ENCODE measurements at places on chromosomes 11 and 22. TPM values are rescaled to one million over a fixed set of nuclear protein-coding genes. Genes with fewer than 3 reads are reported as not detected.
A peak's percentile ranks its signal among the peaks of the same experiment; 100 is the strongest.

GRCh38 chr11:119594639-119595249, 134.3 kb downstream of the NECTIN1 start:
- no peak for DNase-seq
- H3K4me3 ChIP-seq, result no peak overlapping the region
- H3K36me3 ChIP-seq, result no peaks in the 10 kb centered on the region
- peaks cover 14% of the 10 kb centered on the region for H3K27me3 ChIP-seq

BATF2 gene
- not detected for polyA plus RNA-seq

GRCh38 chr11:78647986-78648875, 73.6 kb upstream of the NARS2 start:
- no peak for DNase-seq
- H3K27ac ChIP-seq, result no peak overlapping the region
- no peaks in the 10 kb centered on the region for H3K27me3 ChIP-seq
- no peaks in the 10 kb centered on the region for H3K36me3 ChIP-seq
- no peak overlapping the region for H3K4me3 ChIP-seq

GRCh38 chr11:94895971-94896370, 77.4 kb downstream of the CWC15 start:
- H3K4me1 ChIP-seq, result no peaks in the 10 kb centered on the region
- H3K36me3 ChIP-seq, result no peaks in the 10 kb centered on the region
- H3K27ac ChIP-seq, result no peak overlapping the region
- H3K4me3 ChIP-seq, result no peak overlapping the region
- peaks cover 8% of the 10 kb centered on the region for H3K27me3 ChIP-seq

OR52A1 gene
- not detected for polyA plus RNA-seq

MYRF gene
- 29.3 TPM for polyA plus RNA-seq

DNA sequence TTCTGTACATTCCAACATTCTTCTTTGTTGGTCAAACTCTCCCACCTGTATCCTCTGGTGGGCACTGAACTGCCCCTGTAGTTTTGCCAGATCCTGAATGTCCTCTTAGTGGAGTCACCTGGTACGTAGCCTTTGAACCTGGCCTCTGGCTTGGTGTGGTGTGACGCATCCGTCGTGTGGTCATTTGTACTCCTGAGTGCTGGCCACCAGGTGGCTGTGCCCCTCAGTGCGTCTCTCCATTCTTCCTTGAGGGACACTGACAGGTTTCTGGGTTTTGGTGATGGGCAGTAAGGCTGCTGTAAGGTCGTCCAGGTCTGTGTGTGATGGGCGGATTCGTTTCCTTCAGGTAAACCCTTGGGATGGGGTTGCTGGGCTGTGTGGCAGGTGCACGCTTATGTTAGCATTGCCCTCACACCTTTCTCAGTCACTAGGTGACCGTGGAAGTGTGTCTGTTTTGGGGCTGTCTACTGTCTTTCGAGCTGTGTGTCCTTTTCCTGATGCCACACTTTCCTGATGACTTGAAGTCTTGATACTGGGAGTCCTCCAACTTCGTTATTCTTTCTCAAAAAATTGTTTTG, 13.6 kb upstream of the RANBP1 start:
- DNase-seq, result no peak
- peaks cover 42% of the 10 kb centered on the region for H3K36me3 ChIP-seq
- H3K27me3 ChIP-seq, result no peaks in the 10 kb centered on the region

DNA sequence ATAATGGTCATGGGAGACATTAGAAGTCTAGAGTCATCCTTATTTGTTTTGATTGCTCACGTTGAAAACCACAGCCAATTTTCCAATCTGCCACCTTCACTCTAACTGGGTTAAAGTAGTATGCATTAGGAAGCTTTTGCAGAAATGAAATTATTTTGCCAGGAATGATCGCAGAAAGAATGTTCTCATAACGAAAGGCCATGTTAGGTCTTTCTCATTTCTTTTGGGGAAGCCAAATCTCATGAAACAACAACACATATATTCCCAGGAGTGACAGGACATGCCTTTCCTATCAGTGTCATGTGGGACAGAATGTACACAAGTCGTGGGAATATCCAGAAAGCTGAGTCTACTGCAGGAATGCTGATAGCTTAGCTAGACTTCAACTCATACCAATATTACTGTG, 386.3 kb downstream of the AASDHPPT start:
- no peaks in the 10 kb centered on the region for H3K27me3 ChIP-seq
- H3K27ac ChIP-seq, result no peak overlapping the region
- H3K36me3 ChIP-seq, result no peaks in the 10 kb centered on the region
- peaks cover 21% of the 10 kb centered on the region for H3K4me1 ChIP-seq
- no peak for DNase-seq

DNA sequence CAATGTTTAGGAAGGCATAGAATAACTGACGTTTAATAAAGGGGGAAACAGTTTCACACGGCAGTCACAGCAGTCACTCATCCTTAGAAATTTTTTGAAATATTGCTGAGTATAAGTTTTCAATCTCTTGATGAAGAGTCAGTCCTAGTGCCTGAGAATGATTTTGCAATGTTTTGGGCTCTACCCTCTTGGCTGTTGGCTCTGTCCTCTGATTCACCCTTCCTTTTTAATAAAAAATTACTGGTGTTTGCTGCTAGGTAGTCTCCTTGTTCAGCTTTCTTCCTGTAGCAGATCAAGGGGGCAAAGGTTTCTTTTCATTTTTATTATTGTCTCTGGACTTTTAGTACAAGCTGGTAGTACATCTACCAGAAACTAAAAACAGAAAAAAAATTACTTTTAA, 194.3 kb upstream of the ANO3 start:
- no peaks in the 10 kb centered on the region for H3K36me3 ChIP-seq
- no peak overlapping the region for H3K4me3 ChIP-seq
- peak; percentile 11 for DNase-seq
- H3K27ac ChIP-seq, result no peak overlapping the region
- H3K27me3 ChIP-seq, result peaks cover 12% of the 10 kb centered on the region

- H3K36me3 ChIP-seq, result no peaks in the 10 kb centered on the region
- H3K27me3 ChIP-seq, result no peaks in the 10 kb centered on the region
- no peak overlapping the region for H3K4me3 ChIP-seq
- DNase-seq, result no peak
- no peak overlapping the region for H3K27ac ChIP-seq
Observed at GRCh38 chr11:17933708-17934107, 79.1 kb downstream of the SERGEF start.

- no peaks in the 10 kb centered on the region for H3K36me3 ChIP-seq
- peaks cover 31% of the 10 kb centered on the region for H3K27me3 ChIP-seq
- H3K4me3 ChIP-seq, result peak overlapping the region; percentile 68
- peak overlapping the region; percentile 33 for H3K27ac ChIP-seq
Observed at GRCh38 chr11:10305262-10305963, 540 bp downstream of the ADM start.

ARHGAP32 gene
- polyA plus RNA-seq, result 8.9 TPM

- H3K36me3 ChIP-seq, result no peaks in the 10 kb centered on the region
- H3K27ac ChIP-seq, result no peak overlapping the region
- H3K27me3 ChIP-seq, result no peaks in the 10 kb centered on the region
- no peak overlapping the region for H3K4me3 ChIP-seq
- no peaks in the 10 kb centered on the region for H3K4me1 ChIP-seq
Observed at GRCh38 chr11:105152560-105152959, 13.0 kb upstream of the CARD18 start.

VPREB1 gene
- not detected for polyA plus RNA-seq

DNA sequence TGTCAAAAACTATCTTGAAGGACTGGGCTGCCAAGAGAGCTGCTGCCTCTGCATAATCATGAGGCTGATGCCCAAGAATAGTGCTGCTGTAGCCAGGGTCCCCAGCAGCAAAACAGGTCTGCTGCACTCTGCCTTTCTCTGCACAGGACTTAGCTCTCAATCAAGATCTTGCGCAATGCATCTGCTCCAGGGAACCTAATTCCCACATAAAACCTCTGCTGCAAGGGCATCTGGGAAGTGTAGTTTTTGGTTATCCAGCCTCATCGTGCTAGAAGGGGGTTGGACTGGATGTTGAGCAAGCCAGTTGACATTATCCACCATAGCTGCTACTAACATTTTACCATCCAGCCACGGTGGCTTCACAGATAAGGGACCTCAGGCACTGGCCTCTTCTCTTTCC, 192.7 kb downstream of the C11orf91 start:
- H3K36me3 ChIP-seq, result no peaks in the 10 kb centered on the region
- no peaks in the 10 kb centered on the region for H3K4me1 ChIP-seq
- H3K4me3 ChIP-seq, result no peak overlapping the region
- H3K27ac ChIP-seq, result no peak overlapping the region
- no peaks in the 10 kb centered on the region for H3K27me3 ChIP-seq

DNA sequence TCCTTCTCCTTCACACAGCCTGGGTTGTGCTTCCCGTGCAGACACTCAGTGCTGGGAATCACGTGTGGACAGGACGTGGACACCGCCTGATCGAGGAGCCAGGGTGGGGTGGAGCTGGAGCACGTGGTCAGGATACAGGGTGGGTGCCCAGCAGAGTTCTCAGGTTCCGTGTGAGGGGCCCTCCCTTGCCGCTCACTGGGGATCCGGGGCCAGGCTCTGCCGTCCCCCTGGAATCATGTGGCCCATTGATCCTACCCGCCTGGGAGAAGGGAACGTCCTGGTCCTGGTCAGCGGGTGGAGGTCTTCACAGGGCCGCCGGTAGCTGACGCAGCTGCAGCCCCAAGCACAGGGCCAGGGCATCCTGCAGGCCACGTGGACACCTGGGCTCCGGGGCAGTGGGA, 397.7 kb downstream of the TBC1D22A start:
- H3K4me3 ChIP-seq, result no peak overlapping the region
- H3K36me3 ChIP-seq, result no peaks in the 10 kb centered on the region
- DNase-seq, result no peak
- no peaks in the 10 kb centered on the region for H3K4me1 ChIP-seq
- no peak overlapping the region for H3K27ac ChIP-seq
- no peaks in the 10 kb centered on the region for H3K27me3 ChIP-seq

DNA sequence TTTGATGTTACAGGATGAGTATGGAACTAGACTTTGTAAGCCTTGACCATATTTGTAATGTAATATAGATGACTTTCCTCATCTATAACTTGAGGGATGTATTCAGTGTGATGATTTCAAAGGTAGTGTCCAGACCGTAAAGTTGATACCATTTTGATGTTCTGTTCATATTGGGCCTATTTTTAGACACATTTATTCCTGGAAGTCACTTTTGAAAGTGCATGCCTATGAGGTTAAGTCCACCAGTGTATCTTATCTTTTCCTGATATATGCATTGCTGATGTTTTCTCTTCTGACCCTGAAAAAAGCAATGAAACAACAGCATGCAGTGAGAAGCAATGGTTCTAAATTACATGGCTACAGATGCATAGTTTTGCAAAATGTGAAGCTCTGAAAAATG, 244.7 kb upstream of the PDGFD start:
- peak; percentile 7 for DNase-seq

GUCY1A2 gene
- 0.65 TPM for polyA plus RNA-seq

DNA sequence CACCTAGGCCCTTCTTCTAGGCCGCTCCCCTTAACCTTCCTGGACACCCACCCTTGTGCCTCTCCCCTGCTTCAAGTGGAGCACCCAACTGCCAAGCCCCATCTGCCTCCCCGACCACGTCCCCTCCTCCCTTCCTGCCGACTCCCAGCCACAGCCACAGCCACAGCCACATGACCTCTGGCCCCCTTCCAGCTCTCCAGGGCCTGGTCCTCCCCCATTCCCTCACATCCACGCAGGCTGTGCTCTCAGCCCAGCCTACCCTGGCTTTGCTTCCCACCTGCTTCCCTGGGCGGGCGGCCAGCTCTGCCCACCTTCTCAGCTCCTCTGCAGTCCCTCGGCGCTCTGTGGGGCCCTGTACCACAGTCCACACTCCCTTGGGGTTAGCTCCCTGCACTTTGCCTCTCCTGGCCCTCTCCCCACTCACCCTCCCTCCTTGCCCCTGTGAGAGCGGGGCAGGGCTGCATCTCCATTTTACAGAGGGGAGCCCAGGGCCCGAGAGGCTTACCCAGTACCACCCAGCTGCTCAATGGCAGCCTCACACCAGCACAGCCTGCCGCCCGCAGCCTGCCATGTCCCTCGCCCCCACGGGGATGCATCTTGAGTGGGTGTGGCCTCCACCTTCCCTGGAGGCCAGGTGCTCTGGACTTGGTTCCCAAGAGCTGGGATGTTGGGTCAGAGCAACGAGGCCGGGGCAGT, 20.3 kb downstream of the PARVG start:
- peaks cover 5% of the 10 kb centered on the region for H3K4me1 ChIP-seq
- no peaks in the 10 kb centered on the region for H3K27me3 ChIP-seq
- H3K4me3 ChIP-seq, result no peak overlapping the region
- H3K36me3 ChIP-seq, result no peaks in the 10 kb centered on the region
- DNase-seq, result peak; percentile 32
- no peak overlapping the region for H3K27ac ChIP-seq

Measured in cardiac muscle cell (in vitro differentiated cells and primary cell).